ENCODE measurements at places on chromosomes 16 and 17.

GRCh38 chr17:72775237-72775636 lies 317.3 kb downstream of the SLC39A11 start:
- DNase-seq = no peak

GRCh38 chr17:33486135-33486885 lies 193.2 kb upstream of the ASIC2 start:
- no peak for DNase-seq

- DNase-seq = no peak
Measured at GRCh38 chr17:6072157-6072556, 2.0 kb downstream of the WSCD1 start.

GRCh38 chr16:12753203-12754023 lies 50.3 kb downstream of the CPPED1 start:
- DNase-seq = no peak

DNA sequence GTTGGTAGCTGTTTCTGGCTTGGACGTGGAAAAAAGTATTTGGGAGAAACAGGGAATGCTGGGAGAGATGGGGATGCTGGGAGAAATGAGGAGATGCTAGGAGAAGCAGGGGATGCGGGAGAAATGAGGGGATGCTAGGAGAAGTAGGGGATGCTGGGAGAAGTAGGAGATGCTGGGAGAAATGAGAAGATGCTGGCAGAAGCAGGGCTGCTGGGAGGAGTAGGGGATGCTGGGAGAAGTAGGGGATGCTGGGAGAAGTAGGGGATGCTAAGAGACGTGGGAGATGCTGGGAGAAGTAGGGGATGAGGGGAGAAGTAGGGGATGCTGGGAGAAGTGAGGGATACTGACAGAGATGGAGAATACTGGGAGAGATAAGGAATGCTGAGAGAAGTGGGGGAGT lies 45.6 kb upstream of the IL34 start:
- DNase-seq = no peak

All from stimulated activated CD8-positive, alpha-beta memory T cell treated with anti-CD3 and anti-CD28 coated beads, Interleukin-7, amount 100 ng/mL, for 4 hours (primary cell).